Pancreas (tissue), 10 donors: ENCODE measurements at places on chromosomes 16 and 17. TPM values are rescaled to one million over a fixed set of nuclear protein-coding genes. Genes with fewer than 3 reads are reported as not detected.

C17orf67 gene
- polyA plus RNA-seq: 9.6 TPM

GRCh38 chr17:76805319-76805718, 62.9 kb upstream of the MGAT5B start:
- DNase-seq: no peak

DNA sequence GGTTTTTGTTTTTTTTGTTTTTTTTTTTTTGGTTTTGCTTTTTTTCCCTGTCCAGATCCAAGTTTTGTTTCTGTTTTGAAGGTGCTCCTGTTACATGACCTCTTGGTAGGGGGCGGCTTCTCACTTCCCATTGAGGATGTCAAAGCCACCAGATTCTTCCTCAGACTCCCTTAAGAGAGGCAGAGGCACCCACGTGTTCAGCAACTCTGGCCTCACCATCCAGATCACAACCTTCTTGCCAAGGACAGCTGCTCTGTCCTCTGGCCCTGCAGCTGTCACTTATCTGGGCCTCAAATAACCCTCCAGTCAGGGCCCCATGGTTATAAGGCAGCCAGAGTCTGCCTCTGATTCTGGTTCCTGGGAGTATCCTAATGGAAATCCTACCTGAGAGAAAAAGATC, 208.5 kb downstream of the STX8 start:
- DNase-seq: no peak

- peak; percentile 38 for DNase-seq
These were observed 2.0 kb downstream of the HAS3 start for GRCh38 chr16:69107316-69107962.
